ENCODE measurements at places on chromosomes 11 and 22.
A peak's percentile ranks its signal among the peaks of the same experiment; 100 is the strongest.

- DNase-seq: peak; percentile 59
These were observed 14.7 kb downstream of the EPS8L2 start for GRCh38 chr11:720642-721246.

GRCh38 chr11:125516245-125516644 lies 20.2 kb upstream of the FEZ1 start:
- DNase-seq: no peak

- DNase-seq: no peak
These were observed 171.8 kb downstream of the CTTN start for GRCh38 chr11:70569996-70570692.

DNA sequence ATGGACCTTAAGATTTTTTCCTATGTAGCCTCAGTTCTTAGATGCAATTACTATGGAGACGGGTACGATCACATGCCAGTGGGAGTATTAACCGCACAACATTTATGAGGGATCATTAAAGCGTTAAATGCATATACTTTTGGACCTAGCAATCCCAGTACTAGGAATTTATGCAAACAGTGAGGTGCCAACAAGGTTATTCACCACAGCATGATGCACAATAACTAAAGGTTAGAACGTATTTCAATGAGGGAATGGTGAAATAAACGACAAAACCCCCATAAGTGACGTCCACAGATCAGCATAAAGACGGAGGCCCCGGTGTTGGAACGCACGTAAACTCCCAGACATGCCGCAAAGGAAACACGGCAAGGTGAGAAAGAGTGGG lies 539 bp downstream of the SIRT3 start:
- no peak for DNase-seq

GRCh38 chr11:30171661-30172060 lies 59.2 kb upstream of the FSHB start:
- no peak for DNase-seq

- no peak for DNase-seq
These were observed 1.9 kb downstream of the RBFOX2 start for GRCh38 chr22:36026741-36027140.

DNA sequence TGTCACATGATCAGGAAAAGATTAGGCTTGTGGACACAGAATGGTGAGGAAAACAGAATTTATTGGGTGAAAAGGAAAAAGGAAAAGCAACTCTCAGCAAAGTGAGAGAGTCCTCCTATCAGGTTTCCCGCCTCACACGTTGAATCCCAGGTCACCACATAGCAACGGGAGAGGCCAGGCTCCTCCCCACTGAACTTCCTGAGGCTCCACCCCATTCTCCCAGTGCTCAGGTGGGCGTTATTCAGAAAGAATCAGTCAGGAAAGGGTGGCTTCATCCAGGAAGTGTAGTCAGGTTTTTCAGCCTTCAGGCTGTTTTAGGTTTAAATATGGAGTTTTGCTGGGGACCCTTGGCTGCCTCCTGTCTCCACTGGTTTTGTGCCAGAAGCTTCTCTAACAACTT lies 66.9 kb downstream of the SPON1 start:
- no peak for DNase-seq

- DNase-seq: peak; percentile 41
These were observed 7.5 kb downstream of the DPAGT1 start for GRCh38 chr11:119093942-119094815.

DNA sequence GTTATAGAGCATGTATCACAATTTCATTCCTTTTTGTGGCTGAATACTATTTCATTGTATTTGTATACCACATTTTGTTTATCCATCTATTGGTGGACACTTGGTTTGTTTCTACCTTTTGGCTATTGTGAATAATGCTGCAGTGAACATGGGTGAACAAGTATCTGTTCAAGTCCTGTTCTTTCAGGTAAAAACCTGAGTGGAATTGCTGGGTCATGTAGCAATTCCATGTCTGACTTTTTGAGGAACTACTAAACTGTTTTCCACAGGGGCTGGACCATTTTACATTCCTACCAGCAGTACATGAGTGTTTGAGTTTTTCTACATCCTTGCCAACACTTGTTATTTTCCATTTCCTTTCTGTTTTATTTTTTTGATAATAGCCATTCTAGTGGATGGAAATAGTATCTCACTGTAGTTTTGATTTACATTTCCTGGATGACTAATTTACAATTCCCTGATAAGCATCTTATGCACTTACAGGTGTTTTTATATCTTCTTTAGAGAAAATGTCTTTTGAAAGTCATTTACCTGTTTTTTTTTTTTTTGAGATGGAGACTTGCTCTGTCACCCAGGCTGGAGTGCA lies 12.2 kb downstream of the CABIN1 start:
- DNase-seq: no peak

GRCh38 chr22:32752326-32752725 lies 49.2 kb upstream of the TIMP3 start:
- no peak for DNase-seq

- no peak for DNase-seq
These were observed at the start of gene KCNJ11 for GRCh38 chr11:17388609-17389210. Gene KCNJ11, minus strand, starts transcription at chr11:17388659. Its CDS starts 568 bp downstream, at chr11:17388091.

DNA sequence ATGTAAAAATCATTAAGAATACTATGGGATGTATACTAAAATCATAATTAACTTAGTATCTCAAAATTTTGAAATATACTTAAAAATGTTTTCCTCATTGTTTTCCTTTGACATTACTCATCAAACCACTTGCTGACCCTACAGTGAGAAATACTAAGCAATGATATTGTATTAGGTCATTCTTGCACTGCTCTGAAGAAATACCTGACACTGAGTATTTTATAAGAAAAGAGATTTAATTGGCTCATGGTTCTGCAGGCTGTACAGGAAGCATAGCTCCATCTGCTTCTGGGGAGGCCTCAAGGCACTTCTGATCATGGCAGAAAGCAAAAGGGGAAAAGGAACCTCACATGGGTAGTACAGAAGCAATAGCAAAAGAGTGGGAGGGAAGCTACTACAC lies 950.9 kb upstream of the CHORDC1 start:
- DNase-seq: no peak

- no peak for DNase-seq
These were observed 26.0 kb downstream of the CLMP start for GRCh38 chr11:123168955-123169484.

DNA sequence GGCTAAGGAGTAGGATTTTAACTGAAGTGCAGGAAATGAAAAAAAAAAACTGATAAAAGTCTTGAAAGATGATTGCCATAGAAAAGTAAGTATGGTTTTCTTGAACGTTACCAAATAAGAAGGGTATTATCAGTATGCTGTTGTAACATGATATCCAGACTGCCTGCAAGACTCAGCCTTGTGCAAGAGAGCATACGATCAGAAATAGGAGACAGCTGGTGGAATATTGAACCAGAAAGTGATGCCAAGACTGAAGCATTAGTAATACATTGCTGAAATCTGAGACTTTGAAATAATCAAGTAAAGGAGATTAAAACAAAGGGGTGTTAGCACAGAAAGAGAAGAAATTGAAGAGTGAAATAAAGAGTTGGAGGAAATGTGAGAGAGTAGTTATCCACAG lies 452.7 kb upstream of the CNTN5 start:
- no peak for DNase-seq

GRCh38 chr11:204587-205109 lies 2.6 kb downstream of the BET1L start:
- DNase-seq: no peak

GRCh38 chr11:90601261-90601660 lies 378.4 kb upstream of the CHORDC1 start:
- DNase-seq: no peak

- DNase-seq: peak; percentile 78
These were observed 20.7 kb downstream of the ZBTB16 start for GRCh38 chr11:114080219-114080618.

- DNase-seq: no peak
These were observed 84.7 kb downstream of the MAML2 start for GRCh38 chr11:96257972-96258934.

DNA sequence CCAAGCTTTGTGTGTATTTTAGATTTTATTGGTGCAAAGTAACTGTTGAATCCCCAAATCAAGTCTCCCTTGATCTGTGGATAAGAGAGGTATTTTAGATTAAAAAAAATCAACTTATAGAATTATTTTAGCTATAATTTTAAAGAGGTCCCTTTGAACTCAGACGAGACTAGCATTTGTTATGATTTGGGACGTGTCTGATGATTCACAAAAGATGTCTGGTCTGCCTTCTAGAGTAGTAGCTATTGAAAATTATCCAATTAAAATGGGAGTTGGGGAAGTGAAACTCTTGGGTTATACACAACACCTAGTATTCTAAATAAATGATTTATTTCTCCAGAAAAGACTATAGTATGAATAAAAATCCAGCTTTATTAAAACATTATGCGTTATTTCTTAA lies 227.9 kb upstream of the GRIA4 start:
- no peak for DNase-seq

- DNase-seq: no peak
These were observed 15.2 kb downstream of the PAX6 start for GRCh38 chr11:31795706-31796498.

DNA sequence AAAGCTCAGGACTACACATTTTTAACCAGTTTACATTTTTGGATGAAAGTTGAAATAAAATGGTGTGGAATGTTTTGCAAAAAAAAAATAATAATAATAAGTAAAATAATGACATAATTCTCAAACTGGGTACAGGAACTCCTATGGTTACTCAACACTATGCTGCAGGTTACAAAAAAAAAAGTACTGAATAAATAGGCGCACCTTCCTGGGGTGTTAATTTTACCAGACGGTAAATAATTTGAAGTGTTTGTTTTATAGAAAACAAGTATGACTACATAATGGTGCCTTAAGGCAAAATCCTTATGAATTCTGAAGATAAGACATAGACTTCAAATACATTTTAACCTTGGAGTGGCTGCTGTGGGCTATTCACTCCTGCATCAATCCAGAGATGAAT lies 76.5 kb downstream of the RELT start:
- no peak for DNase-seq

- DNase-seq: no peak
These were observed 558.7 kb downstream of the RAB38 start for GRCh38 chr11:87616511-87616910.

DNA sequence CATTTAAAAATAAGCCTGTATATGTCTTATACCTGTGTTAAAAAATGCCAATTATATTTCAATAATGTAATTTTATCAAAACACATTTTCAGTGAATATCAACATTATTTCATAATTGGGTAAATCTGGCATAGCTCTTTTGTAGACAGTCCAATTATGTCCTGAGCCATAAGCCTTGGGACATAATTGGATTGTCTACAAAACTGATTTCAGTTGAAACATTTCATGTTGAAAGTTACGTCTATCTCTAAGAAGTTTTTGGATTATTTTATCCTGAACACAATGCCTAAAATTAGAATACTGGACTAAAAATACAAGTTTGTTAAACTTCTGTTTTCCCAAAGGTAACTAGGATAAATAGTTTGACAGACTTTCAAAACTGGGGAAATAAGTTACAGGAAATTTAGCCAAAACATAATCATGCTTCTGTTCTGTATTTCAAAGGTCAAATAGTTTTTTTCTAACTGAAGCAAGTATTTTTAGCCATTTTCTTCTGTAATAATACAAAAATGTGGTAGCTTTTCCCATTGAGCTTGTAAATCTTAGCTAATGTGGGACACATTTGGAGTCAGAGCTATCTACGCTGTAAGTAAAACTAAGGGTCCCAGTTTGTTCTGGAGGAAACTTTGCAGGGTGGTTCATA lies 100.7 kb upstream of the BIRC3 start:
- no peak for DNase-seq

DNA sequence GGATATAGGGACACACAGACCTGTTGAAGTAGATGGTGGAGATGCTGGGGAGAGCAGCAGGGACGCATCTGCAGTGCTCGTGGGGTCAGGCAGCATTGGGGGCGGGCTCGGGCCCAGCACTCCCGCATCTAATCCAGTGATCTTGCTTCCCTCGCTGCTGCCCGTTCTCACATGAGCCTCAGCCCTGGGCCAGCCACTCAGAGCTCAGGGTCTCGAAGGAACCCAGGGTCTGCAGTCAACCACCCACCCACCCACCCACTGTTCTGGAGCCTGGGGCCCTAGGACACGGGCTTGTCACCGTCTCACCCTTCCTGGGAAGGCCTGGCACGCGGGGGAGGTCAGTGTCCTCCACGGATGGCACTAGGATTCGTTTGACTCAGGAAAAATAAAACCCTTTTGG lies 406.0 kb downstream of the TBC1D22A start:
- DNase-seq: no peak

DNA sequence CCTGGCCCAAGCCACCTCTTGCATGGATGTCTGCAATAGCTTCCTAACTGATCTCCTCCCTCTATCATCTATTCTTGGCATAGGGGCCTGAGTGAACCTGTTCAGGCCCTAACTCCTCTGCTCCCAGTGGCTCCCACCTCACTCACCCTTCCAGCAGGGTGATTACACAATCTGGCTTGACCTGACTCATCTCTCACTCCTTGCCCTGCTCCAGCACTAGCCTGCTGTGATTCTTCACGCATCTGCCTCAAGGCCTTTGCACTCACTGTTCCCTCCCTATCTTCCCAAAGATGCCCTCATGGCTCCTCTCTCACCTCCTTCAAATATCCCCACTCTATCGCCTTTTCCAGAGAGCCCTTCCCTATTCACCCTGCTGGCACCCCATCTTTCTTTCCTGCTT lies 10.5 kb downstream of the SCN4B start:
- no peak for DNase-seq

GRCh38 chr11:57263351-57263750 lies 26.3 kb upstream of the APLNR start:
- no peak for DNase-seq

- no peak for DNase-seq
These were observed 34.6 kb downstream of the NFAM1 start for GRCh38 chr22:42397332-42398249.

DNA sequence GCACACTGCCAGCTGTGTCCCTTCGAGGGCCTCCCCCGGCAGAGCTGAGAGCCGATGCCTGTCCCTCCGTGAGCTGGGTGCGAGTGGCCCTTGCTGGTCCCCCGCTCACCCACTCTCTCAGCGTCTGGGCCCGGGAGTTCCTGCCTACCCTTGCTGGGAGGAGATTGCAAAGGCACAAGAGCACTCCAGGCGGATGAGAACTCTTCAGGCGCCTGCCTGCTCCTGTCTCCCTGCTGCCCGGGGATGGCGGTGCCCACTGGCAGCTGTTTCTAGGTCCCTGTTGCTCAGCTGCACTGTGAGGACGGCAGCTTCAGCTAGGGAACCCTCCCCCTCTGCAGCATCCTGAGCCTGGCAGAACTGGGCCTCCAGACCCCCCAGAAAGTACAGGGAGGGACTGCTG lies 61.1 kb downstream of the FLRT1 start:
- DNase-seq: no peak

- DNase-seq: peak; percentile 58
These were observed 21.9 kb downstream of the SUN2 start for GRCh38 chr22:38733724-38734381.

GRCh38 chr11:110003426-110003825 lies 89.8 kb upstream of the ZC3H12C start:
- DNase-seq: no peak

GRCh38 chr22:36961626-36962025 lies 48.2 kb downstream of the CSF2RB start:
- DNase-seq: no peak

DNA sequence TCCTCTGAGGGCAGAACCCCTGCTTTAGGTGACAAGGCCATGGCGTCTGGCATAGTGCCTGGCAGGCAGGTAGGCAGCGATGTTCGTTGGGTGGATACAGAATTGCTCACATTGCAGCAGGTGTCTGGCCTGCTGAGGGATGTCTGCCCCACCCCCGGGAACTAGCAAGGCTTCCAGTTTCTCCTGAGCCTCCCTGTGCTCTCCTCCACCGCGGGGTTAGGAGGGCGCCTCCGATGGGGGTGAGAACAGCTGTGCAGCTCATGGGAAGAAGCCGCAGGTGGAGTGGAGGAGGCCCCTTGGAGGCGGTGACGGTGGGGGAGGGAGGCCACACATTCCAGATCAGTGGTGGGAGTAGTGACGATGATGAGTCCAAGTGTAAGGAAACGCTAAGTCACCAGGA lies 48.3 kb upstream of the JAM3 start:
- no peak for DNase-seq

Measured in Peyer's patch (tissue), 4 donors.